Thymus (tissue), 14 donors: ENCODE measurements at places on chromosomes 4 and X. TPM values are rescaled to one million over a fixed set of nuclear protein-coding genes. Genes with fewer than 3 reads are reported as not detected.

DNA sequence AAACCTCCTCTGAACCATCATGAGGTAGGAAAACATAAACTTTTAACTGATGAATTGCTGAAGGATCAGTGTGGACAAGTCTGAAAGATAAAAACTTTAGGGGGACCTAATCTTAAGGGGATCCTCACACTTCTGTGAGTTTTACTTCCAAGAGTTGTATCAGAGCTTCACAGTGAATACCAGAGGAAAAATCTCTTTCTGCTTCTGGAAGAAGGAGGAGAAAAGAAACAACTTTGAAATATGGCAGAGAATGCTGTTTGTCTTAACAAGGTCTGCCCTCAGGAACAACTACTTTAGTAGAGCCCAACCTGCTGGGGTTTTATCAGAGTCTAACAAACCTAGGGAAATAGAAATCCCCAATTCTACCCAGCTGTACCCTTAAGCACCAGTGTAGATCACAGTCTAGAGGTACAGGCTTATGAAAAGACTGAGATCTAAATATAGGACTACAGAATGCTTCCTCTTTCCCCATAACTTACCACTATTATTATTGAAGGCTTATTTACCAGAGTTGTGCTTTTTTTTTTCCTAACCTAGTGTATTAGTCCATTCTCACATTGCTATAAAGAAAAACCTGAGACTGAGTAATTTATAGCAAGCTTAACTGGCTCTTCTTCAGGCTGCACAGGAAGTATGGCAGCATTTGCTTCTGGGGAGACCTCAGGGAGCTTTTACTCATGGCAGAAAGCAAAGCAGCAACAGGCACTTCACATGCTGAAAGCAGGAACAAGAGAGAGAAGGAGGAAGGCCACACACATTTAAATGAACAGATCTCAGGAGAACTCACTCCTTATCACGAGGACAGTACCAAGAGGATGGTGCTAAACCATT is 167.9 kb downstream of the CAMK2D start:
- DNase-seq = no peak

- no peak for DNase-seq
Observed at GRCh38 chrX:134482371-134482770, 22.4 kb downstream of the HPRT1 start.

- no peak for DNase-seq
Observed at GRCh38 chr4:40617872-40618271, 11.8 kb downstream of the RBM47 start.

- DNase-seq = peak; percentile 33
Observed at GRCh38 chr4:184534511-184535391, 60.4 kb upstream of the IRF2 start.

GRCh38 chr4:109969919-109970318 is 57.2 kb downstream of the EGF start:
- no peak for DNase-seq

Gene TBX22
- 0.05 TPM for total RNA-seq

DNA sequence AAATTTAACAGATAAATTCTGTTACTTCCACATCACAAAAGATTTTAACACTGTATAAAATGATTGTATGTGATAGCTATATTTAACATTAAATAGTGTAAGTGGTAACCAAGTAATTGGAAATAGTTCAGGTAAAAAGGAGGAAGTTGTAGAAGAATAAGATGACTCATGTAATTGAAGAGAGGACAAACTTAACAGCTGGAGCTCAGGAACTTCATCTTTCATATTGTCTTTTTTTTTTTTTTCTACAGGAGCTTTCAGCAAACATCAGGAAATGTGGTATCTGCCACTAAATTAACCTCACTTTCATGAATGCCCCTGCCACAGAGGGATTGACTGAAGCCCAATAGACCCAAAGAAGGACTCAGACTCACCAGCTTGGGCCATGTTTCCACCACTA is 188.4 kb upstream of the VEGFC start:
- DNase-seq = no peak

DNA sequence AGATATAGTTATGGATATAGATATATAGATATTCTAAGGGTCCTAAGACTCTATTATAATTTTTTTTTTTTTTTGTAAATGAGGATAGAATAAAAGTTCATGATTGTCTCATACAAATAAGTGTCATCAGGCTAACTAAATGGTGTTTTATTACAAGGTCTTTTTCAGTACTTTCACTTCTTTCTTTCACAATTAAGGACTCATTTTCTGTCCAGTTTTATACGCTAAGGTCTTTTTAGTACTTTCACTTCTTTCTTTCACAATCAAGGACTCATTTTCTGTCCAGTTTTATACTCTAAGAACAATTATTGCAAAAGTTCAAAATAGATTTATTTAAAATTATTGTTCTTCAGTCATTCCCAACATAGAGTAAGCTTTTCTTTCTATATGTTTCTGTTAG is 32.7 kb downstream of the RUFY3 start:
- no peak for DNase-seq

GRCh38 chrX:127490000-127490399 is 562.2 kb downstream of the ACTRT1 start:
- DNase-seq = no peak

GRCh38 chr4:142092941-142093340 is 456.6 kb downstream of the IL15 start:
- DNase-seq = no peak

Gene TMEM154
- total RNA-seq = 5.5 TPM

- DNase-seq = no peak
Observed at GRCh38 chrX:9646471-9647224, 119.0 kb downstream of the GPR143 start.

- DNase-seq = no peak
Observed at GRCh38 chrX:66030505-66031317, 9.2 kb downstream of the VSIG4 start.

DNA sequence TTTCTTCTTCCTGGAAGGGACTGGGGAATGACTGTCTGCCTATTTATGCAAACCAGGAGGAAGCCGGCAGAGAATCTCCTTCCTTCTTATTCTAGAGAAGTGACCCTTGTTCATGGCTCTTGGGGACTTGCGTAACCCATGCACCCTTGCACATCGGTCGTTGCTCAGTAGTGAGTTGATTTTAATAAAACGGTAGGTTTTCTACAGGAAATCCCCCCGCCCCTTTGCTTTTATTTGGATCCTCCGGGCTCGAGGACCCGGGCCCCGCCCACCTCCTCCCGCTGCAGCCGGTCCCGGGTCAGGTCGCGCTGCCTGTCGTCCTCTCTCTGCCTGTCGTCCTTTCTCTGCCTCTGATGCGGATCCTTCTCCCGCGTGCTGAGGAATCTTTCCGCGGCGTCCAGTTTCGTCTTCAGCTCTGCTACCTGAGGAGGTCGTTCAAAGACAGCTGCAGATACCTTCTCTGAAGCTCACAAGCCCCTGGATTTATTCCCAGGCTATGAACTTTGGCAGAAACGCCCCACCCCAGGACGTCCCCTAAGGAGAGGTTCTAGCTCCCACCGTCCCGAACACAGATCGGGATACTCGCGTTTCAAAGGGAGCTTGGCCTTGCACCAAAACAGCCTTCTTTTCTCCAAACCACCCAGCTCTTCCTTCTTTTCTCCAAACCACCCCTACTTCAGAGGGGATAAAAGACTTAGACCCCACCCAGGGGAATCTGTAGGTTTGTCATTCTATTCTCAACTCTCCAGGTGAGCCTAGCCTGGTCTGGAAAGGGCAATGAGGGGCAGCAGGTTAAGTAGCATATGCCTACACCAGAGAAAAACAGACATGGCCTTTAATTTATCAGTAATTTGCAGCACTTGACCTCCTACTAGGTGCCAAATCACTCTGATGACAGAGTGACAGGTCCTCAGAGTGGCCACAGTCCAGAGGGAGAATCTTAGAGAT is 7.0 kb downstream of the TNIP3 start:
- DNase-seq = peak; percentile 34

GRCh38 chrX:10177601-10178000 is 20.8 kb downstream of the CLCN4 start:
- DNase-seq = no peak

- no peak for DNase-seq
Observed at GRCh38 chr4:98293104-98293887, 32.1 kb downstream of the RAP1GDS1 start.
